ENCODE measurements at places on chromosomes 11 and 22.

- no peak for DNase-seq
These were observed 154.3 kb upstream of the E2F8 start for GRCh38 chr11:19395050-19395449.

- DNase-seq, result no peak
These were observed 377.3 kb upstream of the CCDC90B start for GRCh38 chr11:83663446-83663845.

DNA sequence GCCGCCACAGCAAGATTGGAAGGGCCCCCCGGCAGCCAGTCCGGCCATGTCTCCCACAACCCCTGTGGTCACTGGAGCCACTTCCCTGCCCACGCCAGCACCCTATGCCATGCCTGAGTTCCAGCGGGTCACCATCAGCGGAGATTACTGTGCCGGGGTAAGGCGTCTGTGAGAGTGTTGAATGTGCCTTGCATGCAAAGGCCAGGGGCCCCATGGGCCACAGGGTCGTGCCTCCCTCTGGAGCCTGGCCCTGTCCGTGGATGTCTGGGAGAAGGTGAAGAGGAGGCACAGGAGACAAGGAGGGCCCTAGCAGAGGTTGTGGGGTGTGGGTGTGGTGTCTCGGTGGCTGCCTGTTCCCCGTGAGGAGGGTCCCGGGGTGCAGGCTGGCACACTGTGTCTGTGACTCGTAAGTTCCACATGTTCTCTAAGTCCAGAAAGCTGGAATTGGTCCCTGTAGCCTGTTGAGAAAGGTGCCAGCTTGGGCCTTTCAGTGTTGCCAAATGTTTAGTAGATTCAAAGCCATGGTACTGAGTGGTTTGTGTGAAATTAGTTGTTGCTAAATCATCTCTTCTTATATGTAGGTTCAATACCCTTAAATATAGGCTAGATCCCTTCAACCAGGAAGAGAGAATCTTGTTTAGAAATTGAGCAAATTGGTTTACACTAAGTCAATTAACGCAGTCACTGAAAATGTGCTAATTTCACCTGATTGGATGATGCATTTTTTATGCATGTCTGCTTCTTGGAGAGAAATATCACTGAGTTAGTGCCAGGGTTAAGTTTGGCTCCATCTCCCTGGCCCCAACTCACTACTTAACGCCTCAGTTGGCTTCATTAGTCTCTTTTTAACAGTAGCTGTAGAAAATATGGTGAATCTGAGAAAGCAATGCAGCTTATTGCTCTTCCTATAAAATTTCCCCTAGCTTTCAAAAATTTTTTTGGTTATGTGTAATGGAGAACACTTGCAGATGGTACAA lies 23.8 kb downstream of the AMPD3 start:
- peak; percentile 43 for DNase-seq

DNA sequence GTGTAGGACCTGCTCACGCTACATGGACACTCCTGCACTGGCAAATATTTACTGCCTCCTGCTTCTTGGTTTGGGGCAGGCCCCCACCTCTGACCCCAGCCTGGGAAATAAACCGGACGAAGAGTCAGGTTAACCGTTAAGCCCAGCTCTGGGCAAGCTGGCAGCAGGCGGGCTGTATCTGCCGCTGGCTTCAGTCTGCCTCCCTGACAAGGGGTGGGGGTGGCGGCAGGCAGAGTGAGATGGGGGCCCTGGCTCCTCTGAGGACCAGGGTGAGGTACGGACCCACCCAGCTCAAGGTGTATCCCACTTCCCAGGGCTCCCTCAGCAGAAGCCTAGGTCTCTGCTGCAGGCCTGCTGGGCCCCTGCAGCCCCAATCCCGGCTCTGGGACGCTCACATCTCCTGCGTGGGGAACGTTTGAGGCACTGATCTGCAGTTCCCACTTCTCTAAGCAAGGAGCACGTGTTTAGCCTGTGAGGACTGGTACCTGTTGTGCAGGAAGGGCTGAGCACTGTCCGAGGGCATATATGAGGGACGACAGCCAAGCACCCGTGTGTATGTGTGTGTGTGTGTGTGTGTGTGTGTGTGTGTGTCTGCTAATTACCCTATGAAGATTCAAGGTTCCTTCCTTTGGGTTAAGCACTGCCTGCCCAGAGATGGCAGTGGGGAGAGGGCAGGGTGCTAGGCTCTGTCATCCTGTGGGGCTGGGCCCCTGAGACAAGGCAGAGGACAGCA lies 1.1 kb upstream of the LRRC75B start:
- no peak for DNase-seq

- DNase-seq, result no peak
These were observed 15.4 kb downstream of the BMAL1 start for GRCh38 chr11:13292970-13293369.

DNA sequence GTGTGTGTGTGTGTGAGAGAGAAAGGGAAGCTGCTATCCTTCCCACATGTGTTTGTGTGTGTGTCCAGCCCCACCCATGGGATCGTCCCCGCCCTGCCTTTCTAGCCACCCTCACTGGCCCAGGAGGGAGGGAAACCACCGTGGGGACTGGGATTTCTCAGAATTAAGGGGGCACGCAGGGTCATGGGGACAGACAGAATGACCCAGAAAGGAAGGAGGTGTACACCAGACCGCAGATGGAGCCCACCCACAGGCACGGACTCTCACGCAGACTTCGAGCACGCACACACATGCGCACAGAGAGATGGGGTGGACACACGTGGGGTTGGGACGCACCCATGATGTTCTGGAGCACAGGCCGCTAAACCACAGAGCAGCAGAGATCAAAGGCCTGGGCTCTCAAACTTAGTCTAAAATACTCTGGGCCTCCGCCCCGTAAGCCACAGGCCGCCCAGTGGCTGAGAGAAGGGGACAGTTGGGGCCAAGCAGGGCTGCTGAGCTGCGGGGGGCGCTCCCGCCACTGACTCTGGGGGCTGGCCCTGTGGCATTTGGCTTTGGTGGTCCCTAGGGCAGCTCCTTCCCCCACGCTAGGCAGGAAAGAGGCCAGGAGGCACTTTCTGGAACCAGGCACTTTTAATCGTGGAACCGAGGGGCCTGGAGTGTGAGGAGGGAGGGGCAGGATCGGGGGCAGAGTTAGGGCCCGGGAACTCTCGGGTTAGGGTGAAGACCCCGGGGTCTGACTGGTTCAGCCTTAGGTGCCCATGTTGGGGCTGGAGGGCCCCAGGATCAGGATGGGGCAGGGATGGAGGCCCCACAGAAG lies 1.5 kb downstream of the IFITM5 start:
- no peak for DNase-seq

GRCh38 chr11:119359365-119360214 lies 13.1 kb upstream of the MFRP start:
- no peak for DNase-seq

GRCh38 chr11:37503411-37504059 lies 905.5 kb upstream of the RAG2 start:
- no peak for DNase-seq

DNA sequence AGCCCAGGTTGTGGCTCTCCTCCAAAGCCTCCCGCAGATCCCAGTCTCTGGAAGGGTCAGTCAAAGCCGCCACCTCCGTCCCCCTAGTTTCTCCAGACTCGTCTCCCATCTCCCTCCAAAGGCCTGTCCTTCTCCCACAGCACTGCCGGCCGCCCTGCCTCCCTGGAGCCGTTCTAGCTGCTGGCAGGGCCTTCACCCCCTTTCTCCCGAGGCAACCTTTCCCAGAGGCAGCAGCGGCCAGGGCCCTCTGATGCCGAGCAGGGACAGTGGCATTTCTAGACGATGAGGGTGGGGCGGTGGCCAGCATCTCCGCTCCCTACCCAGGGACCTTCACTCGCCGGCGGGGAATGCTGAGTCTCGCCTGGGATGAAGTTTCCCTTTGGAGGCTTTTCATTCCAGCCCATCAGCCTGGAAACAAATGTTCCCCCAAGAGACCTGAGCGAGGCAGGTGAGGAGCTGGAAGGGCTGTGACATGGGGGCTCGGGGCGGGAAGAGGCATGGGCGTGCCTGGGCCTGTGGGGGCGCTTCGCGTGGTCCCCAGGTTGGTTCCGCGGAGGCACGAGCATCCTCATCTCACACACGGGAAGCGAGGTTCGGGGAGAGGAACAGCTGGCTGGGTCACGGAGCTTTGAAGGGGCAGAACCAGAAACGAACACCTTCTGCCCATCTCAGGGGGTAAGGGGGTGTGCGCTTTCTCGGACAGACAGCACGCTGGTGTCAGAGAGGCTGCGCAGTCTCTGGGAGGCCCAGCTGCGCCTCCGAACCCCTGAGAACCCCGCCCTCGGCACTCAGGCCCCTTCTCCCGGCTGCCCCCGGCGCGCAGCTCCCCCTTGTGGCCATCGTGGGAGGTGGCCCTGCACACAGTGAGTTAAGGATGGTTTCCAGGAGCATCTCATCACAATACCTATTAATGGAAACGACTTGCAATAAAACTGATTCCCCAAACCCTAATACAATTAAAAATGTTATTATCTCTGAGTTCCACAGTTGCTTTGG lies 18.1 kb upstream of the KLHL35 start:
- no peak for DNase-seq
